ENCODE measurements at places on chromosomes 13 and 19.
A peak's percentile ranks its signal among the peaks of the same experiment; 100 is the strongest.

GRCh38 chr19:11203194-11204075 lies 6.1 kb upstream of the KANK2 start:
- no peak for DNase-seq

GRCh38 chr13:31172535-31172934 lies 10.8 kb upstream of the HSPH1 start:
- peak; percentile 54 for DNase-seq

- no peak for DNase-seq
Measured at GRCh38 chr13:61406275-61406674, 9.4 kb downstream of the PCDH20 start.

GRCh38 chr19:6108721-6109633 lies 1.3 kb downstream of the RFX2 start:
- DNase-seq: peak; percentile 39

DNA sequence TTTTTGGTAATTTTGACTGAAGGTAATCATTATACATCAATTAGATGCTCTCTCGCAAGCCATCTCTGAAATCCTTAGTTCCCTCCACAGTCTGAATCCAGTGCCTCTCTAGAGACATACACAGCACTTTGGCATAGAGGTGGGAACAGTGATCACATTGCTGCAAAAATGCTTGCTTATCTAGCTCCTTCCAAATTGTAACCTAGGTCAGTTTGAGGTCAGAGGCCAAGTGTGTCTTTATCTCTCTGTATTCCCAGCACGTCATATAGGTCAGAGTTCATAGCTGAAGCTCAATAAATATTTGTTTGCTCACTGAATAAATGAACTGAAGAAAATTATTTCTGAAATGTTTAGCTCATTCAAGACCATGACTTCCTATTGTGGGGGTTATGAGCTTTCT lies 462.5 kb downstream of the DIAPH3 start:
- peak; percentile 31 for DNase-seq

DNA sequence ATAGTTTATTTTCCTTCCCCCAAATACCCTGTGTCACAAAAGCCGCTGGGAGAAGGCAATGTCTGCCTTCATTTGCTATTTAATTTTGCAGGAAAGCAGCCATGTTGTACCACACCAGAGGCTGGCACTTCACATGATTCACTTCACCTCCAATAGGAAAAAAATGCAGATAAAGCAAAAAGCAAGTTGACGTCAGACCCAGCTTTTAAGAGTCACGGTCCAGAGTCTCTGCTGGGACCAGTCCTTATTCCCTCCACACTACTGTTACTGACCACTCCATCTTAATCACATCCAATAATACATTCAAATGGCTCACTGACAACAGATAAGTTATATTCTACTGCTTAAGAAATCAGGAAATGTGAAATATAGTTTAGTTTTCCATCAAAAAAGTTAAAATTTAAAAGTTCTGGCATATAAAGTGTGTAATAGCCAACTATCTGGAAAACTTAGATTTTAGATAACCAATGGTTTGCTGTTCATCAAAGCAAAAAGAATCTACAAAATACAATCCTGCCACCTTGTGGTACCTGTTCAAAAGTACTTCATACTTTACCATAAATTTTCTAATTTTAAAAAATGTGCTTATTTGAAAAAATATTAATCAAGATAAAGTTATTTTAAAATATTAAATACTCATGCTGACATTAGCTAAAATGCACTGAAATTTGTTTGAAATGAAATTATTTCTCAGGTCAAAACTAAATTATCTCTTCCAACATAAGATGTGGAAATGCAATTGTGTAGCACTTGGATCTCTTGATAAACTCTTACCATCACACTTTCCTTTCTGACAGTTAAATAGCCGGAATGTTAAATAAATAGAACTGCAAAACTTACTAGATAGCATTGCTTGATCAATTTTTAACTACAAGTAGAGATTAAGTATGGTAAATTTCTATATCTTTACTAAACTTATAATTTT lies 97.3 kb downstream of the SERP2 start:
- DNase-seq: no peak

DNA sequence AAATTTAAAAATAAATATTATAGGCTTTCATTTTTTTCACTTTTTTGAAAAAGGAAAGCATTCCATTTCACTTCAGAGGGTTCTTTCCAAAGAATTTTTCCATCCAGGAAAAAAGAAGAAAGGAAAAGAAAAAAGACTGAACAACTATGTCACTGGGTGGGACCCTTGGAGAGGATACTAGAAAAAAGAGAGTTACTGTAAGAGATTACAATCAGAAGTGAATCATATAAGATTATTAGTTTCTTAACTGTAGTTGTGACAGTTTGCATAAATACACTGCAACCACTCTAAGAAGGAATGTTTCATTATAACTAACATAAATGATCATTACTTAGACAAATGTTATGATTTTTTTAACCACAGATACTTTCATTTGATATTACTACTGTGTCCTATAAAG lies 87.8 kb downstream of the KLF12 start:
- DNase-seq: no peak

DNA sequence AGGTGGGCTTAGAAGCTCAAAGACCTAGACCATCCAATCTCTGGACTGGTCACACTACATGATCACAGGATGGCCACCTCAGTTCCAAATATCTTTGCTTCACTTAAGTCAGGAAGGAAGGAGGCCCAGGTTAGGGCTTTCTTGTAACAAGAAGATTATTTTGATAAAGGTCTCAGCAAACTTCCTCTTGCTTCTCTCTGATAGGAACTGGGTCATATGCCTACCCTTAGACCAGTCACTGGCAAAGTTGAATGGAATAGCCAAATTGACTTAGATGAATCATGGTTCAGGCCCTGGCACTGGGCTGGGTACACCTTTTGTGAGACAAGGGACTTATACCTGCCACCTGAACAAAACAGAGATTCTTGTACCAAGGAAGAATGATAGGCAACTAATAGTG lies 11.0 kb downstream of the FRY start:
- DNase-seq: no peak

DNA sequence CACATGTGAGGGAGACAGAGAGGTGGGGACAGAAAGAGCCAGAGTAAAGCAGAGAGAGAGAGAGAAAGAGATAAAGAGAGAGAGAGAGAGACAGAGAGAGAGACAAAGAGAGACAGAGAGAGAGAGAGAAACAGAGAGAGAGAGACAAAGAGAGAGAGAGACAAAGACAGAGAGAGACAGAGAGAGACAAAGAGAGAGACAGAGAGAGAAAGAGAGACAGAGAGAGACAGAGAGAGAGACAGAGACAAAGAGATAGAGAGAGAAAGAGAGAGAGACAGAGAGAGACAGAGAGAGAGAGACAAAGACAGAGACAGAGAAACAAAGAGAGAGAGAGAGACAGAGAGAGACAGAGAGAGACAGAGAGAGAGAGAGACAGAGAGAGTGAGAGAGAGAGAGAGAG lies 4.2 kb upstream of the TTYH1 start:
- DNase-seq: no peak

- no peak for DNase-seq
Measured at GRCh38 chr13:50386541-50387050, 371.4 kb downstream of the KCNRG start.

DNA sequence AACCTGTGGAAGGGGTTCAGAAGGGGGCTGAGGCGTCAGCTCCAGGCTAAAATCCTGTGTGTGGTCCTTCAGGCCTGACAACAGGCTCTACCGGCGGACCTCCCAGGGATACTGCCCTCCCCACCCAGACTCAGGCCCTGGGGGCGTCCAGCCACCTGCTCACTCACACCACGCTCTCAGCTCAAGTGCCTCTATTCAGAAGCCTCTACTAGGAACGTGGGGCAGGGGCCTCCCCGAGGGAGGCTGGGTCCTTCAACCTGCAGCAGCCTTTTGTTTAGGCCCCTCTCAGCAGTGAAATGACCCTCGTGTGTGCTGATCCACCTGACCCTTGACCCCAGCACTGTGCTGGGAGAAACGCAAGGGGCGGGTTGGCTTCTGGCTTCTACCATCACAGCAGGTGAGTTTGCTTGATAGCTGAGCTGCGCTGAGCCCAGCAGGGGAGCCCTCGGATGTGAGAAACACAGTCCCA lies 10.6 kb downstream of the PLPP2 start:
- DNase-seq: no peak

DNA sequence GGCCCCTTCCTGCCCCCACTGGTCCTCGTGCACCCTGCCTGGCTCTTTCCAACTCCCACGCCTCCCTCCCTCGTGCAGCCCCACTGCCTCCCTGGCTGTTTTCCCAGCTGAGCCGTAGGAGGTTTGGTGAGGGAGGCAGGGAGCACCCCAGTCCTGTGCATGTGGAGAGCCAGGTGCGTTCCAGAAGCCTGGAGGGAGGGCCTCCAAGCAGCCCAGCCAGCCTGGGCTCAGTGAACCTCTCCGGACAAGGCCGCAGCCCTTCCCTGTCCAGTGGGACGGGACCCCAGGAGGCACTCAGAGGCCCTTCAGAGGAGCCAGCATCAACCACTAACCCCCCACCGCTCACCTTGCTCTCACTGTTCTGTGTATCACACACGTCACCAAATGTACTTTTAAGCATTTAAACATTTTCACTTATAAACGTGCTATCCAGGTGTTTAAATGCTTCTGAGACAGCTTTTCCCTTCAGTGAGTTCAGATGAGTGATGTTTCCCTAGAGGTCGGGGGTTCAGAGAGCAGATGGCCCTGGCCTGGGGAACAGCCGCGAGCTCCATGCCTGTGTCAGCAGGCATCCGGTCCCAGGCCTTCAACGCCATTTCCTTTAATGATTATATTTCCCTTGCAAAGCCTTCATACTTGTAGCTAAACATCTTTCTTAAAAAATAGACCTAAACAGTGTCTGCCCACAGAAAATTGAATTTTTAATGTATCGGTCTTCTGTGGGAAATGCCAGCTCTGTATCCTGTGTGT lies 122.6 kb downstream of the ATP11A start:
- DNase-seq: no peak

- DNase-seq: no peak
Measured at GRCh38 chr13:91356919-91357612, 9.6 kb downstream of the MIR17HG start.

GRCh38 chr13:43573802-43574514 lies 212.8 kb downstream of the ENOX1 start:
- no peak for DNase-seq

GRCh38 chr19:31340042-31341025 lies 8.9 kb downstream of the TSHZ3 start:
- no peak for DNase-seq

DNA sequence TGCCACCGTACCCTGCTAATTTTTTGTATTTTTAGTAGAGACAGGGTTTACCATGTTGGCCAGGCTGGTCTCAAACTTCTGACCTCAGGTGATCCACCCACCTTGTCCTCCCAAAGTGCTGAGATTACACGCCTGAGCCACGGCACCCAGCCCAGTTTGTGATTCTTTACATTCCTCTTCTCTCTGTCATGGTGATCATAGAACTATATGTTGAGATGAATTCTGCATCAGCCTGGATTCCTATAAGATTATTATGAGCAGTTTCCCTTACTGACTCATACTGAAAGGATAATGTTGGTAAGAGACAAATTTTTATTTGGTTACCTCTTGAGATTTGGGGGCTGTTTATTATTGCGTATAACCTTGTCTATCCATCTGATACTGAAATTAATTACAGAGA lies 121.5 kb upstream of the CSNK1A1L start:
- DNase-seq: no peak

GRCh38 chr19:16527971-16528521 lies 14.2 kb downstream of the CHERP start:
- DNase-seq: no peak

GRCh38 chr19:10422846-10423245 lies 2.5 kb downstream of the PDE4A start:
- no peak for DNase-seq

DNA sequence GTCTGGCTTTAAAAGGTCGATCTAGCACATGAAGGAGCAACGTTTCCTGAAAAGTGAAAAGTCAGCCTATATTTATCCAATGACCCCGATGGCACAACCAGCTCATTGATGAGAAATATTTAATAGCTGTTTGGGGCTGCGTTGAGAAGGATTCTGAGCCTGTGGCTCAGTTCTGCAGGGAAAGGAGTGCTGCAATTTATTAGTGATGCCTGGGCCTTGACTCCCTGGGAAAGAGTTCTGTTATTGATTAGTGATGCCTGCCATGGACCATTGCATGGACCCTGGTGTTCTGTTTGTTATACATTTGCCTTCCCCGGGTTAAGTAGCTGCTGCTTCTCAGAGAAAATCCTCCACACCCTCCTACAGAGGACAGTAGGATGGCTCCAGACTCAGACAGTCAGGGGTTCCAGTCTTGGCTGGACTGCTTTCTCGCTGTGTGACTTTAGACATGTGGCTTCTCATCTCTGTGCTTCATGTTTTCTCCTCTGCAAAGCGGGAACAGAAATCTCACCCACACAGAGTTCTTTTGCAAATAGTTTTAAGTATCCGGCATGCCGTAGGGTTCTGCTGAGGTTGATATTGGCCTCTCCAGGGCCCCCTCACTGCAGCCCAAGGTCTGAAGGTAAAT lies 17.7 kb upstream of the PTPRS start:
- no peak for DNase-seq

DNA sequence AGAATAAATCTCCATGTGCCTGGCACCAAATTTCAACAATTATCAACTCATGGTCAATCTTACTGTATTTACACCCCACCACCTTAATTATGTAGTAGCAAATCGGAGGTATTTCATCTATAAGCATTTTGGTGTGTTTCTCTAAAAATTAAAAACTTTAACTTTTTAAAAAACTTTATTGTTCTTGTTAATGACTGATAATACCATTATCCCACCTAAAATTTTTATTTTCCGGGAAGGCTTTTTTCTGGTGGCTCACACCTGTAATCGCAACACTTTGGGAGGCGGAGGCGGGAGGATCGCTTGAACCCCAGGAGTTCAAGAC lies 453 bp upstream of the PDCD2L start:
- DNase-seq: no peak

DNA sequence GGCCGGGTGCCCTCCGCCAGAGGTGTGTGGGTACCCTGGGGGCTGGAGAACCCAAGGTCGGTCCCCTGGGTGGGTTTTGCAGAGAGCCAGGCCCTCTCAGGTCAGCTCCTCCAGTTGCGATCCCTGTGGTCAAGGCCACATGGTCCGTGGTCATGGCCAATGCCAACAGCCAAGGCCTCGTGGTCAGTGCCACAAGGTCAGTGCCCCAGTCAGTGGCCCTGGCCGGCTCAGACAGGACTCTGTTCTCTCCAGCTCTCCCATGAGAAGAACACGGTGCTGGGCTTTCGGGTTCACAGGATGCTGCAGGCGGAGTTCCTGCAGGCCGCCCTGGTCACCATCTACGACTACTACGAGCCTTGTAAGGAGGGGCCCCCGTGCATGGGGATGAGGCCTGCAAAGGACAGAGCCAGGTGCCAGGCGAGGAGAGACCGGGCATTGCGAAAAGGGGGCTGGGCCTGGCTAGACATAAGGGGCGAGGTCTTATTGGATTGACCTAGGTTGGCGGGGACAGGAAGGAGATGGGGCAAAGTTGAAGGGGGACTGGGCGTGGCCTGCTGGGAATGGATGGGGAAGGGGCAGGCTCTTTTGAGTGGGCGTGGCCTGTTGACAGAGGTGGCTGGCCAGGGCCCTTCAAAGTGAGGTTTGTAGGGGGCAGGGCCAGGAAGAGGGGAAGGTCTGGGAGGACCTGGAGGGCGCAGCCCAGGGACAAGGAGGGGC lies 15.2 kb upstream of the SHFL start:
- DNase-seq: no peak

DNA sequence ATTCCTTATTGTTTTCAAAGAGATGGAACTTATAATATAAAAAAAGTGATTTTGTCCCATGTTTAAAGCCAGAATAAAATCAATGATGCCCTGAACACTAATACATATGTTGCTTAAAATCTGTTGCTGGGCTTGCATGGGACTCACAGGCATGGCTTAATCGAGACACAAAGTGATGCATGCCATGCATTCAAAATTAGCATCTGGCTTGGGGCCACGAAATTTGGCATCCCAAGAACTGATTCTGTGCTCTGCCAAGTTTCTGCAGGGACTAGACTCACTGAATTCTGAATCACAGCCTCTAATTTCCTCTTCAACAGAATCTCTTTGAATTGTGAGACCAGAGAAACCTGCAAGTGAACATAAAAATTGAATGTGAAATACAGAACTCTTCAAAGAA lies 109.2 kb downstream of the PCDH17 start:
- no peak for DNase-seq
